ENCODE measurements at places on chromosomes 6 and 20.
A peak's percentile ranks its signal among the peaks of the same experiment; 100 is the strongest.

- no peak for DNase-seq
These were observed 149.8 kb downstream of the PAK5 start for GRCh38 chr20:9689041-9689440.

GRCh38 chr6:170293341-170294231 is 2.7 kb upstream of the DLL1 start:
- no peak for DNase-seq

DNA sequence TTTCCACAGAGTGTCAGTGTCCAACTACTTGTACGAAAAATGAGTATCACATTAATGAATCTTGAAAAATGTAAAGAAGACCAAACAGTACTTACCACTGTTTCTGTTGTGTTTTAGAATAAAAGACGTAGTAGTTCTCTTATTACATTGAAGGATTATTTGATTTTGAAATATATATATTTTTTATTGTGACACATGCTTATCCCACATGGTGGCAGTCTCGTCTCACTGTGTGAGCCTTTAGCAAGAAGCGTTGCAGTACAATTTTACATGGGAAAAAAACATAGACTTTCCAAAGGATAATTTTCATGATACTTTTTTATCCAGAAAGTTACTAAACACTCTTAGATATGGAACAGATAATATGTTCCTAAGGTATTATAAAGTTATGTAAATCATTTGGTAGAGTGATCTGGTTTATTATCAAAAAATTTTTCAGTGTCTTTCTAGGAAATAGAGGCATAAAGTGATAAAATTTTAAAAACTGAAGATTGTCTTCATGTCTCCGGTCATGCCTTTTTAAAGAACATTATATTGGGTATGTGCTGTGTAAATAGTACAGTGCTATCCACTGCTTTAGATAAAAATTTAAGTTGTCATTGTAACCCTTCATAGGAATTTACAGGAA is 117.5 kb upstream of the SAMD5 start:
- peak; percentile 28 for DNase-seq

DNA sequence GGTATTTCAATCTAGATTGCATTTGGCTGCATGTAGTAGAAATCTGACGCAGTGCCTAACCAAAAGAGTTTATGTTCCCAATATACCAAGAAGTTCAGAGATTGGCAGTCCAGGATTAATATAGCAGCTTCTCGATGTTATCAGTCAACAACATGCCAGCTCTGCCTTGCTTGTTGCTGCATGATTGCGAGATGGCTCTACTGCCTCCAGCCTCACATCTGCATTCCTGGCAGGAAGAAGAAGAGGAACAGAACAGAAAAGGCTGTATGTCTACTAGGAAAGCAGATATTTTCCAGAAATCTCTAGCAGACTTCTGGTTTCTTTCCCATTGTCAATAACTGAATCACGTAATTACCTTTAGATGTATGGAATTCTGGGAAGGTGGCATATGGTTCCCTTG is 60.8 kb downstream of the SLC35D3 start:
- DNase-seq: no peak

GRCh38 chr6:88499436-88499835 is 333.3 kb upstream of the CNR1 start:
- no peak for DNase-seq

DNA sequence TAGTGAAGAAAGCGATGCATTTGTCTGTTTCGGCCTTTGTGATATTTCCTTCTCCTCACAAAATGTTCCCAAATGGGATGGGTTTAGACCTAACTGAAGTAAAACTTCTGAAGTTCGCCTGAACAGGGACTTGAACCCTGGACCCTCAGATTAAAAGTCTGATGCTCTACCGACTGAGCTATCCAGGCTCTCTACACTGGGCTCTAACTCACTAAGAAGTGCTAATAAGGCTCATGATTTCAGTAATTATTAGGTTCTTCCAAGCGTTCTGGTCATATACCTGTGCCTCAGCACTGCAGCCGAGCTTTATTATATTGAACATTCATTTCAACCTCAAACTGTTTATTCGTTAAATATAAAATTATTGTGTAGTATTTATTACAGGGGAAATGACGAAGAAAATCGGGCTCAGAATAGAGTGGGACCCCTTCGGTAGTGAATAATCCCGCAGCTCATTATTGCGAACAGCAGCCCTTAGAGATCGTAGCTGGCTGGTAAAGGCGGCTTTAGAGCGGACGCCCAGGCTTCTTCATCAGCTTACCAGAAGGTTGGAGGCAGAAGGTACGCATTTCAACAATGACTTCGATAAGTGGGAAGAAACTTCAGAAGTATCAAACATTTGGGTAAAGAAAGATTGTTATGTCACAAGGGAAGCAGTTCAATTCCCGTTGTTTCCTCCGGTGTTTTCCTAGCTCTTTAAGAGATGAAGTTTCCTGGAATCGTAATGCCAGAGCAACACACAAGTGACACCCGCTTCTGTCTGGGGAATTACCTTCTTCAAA is 119.0 kb upstream of the ZNF184 start:
- DNase-seq: peak; percentile 23

- DNase-seq: no peak
These were observed 20.1 kb upstream of the FAM209A start for GRCh38 chr20:56504373-56505005.

GRCh38 chr6:43741829-43742228 is 28.2 kb upstream of the VEGFA start:
- DNase-seq: no peak

DNA sequence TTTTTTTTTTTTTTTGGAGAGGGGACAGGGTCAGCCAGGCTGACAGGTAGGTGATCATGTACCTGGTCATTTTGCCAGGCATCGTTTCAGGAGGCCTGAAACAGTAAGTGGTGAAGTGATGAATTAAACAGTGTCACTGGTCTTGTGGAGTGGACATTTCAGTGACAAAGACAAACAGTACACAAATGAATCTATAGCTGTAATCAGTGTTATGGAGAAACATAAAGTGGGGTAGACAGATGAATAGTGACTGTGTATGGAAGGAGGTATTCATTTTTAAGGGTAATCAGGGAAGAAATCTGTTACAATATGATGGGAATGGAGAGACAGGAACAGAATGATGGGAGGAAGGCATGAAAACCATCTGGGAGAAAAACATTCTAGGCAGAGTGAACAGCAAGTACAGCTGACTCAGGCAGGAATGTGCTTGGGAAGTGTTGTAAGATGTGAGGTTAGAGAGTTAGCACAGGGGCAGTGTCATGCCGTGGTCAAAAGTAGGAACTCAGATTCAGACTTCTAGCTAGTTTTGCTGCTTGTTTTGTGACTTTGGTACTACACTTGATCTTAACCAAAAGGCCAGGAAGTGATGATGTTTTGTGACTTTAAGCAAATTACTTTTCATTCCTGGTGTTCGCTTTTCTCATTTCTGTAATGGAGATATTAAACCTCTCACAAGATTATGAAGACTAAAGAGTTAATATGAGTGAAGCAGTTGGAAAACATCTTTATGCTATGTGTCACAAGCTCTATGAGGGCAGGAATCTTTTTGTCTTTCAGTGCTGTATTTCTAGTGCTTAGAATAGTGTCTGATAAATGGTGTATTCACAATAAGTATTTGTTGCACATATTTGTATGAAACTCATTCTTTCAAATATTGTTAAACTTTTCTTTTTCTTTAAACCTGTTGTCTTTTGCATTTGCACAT is 43.4 kb downstream of the QKI start:
- DNase-seq: no peak

DNA sequence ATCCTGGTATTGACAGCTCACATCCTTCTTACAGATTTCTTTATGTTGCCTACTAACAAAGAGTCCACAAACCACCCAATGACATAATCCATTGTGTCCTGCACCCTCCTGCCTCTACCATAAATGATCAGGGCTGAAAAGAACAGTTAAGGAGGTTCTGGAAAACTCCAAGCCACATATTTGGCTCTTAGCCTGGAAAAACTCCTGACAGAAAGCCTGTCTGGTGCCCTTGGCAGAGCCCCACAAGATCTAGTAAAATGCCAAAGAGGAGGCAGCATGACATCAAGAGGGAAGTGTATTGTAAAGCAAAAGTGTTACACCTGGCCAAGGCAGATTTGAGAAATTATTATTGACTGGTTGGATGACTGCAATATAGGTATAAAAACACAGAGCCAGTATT is 126.4 kb upstream of the VGLL2 start:
- no peak for DNase-seq

GRCh38 chr6:42525206-42525605 is 38.6 kb upstream of the UBR2 start:
- no peak for DNase-seq

DNA sequence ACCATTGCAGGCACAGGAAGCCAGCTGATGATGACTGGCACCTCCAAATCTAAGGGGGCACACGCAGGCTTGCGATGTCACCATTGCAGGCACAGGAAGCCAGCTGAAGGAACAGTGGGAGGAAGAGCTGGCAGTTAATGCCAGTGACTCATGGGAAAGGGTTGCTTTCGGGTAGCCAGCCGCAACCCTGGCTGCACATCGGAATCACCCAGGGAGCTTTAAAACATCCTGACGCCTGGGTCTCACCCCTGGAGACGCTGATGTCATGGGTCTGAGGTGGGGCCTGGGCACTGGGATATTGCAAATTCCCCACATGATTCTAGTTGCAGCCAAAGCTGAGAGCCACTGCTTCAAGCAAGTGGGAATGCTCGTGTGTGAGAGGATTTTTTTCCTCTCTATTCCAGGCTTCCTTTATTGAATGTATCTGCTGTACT is 16.1 kb upstream of the CCN6 start:
- peak; percentile 63 for DNase-seq

DNA sequence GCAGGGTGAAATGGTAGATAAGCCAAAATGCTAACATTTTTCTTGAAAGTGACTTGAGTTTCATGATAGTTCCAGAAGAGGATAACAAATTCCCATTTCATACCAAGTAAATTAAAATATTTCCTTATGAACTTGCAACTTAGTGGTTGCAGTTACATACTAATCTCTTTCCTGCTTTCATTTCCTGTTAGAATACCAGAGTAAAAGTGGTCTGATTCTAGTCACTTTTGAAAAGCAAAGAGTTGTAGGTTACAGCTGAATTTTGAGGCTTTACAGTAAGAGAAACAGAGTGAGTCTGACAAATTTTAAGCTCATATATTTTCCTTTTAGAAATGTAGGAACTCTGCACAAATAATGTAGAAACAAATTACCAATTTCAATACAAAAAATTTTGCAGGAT is 117.4 kb downstream of the ZFAND3 start:
- DNase-seq: no peak

DNA sequence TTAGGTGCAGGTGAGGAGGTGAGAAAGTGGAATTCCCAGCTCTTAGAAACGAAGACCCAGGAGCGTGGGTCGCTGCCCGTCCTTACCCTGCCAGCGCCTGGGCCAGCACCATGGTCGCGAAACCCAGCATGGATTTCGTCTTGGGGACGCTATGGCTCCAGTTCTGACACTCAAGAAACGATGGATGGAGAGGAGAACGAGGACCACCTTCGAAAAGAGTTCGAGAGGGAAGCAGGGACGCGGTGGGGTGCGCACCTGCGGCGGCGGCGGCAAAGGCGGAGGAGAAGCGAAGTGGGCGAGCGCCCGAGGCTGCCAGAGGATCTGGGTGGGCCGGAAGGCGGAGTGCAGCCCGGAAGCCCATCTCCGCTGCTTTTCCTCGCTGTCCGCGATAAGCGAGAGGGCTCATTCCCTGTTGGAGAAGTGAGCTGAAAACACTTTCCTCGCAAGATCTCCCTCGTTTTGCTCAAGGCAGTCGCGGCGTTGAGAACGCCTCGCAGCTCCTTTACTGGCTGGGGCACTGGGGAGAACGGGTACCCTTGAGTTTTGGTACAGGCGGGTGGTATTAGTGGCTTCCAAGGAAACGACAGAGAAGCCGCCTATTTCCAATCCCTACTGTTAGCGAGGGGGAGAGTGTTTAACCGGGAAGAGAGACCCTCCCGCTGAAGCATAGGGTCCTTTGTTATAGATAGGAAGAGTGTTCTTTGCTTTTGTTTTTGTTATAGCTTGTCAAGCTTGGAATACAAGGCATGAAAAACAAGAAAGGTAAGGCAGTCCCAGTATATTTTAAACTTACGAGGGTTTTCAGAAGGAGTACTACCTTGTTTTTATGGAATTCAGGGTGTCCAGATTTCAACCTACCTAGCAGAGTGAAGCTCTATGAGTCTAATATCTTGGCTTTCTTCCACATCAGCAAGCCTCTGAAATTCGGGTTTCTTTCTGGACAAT is 109.5 kb downstream of the TRIM27 start:
- DNase-seq: no peak

- no peak for DNase-seq
These were observed 627.4 kb upstream of the CITED2 start for GRCh38 chr6:140001821-140002341.

DNA sequence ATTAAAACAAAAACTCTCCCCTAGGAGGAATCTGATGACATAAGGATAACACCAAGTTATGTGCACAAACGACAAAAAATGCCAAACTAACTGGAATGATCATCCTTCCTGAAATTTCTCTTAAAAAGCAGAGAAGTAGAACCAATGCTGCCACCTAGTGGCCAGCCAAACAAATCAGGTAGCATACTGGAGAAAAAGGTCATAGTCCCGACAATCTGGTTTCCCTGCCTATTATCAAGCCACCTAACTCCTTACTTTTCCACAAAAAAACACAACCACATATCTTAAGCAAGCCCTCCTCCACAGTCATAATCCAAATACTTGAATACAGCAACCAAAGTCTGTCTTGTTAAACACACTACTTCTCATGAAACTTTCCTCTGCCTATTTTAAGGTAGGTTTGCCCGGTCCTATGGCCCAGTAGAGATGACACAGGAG is 5.3 kb downstream of the OARD1 start:
- DNase-seq: peak; percentile 58

DNA sequence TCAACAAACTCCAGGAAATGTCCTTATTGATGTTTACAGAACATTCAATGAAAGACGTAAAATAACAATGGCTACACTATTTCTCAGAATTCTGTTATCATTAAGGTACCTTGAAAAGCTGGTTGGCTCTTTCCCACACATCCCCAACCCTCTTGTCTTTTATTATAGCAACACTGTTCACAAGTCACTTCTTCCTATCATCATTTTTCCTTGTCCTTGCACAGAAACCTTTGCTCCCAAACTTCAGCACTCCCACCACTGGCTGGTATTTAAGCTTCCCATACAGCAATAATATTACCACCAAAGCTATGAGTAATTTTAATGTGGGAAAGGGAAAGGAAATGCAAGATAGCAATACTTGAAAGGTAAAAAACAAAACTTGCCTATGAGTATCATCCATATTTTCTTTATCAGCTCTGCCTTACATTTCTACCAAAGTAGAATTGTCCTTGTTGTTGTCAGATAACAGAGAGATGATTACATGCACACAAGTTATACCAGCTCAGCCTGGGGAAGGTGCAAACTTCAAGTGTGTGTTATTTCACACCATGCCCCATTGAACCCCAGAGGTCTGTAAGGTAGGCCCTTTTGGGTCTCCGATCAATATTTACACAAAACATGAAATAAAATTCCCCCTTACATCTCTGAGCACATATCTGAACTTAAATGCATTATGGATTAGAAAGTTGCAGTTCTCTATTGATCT is 32.2 kb downstream of the ARHGAP18 start:
- no peak for DNase-seq

DNA sequence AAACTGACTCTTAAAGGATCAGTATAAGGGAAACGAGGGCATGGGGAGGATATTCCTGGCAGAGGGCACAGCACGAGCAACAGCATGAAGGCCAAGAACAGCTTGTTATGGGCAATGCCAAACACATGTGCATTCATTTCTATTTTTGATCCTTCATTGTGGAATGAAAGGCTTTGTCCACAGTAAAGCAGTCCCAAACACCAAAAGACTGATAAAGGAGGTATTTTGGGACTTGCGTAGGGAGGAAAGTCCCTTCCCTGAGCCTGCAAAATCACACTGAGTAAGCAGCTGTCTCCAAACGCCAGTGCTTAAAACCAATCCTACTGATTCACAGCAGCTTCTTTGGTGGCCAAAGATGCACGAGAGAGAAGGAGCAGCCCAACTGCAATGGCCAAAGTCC is 138.2 kb downstream of the UNC5CL start:
- DNase-seq: no peak
